Tongue (tissue), 3 donors: ENCODE measurements at places on chromosomes 5 and 9. TPM values are rescaled to one million over a fixed set of nuclear protein-coding genes. Genes with fewer than 3 reads are reported as not detected.
A peak's percentile ranks its signal among the peaks of the same experiment; 100 is the strongest.

GRCh38 chr9:79939819-79940218 lies 368.1 kb downstream of the TLE4 start:
- peak; percentile 61 for DNase-seq

The DCTN4 gene
- 64.5 TPM for total RNA-seq

The PCDHA3 gene
- total RNA-seq, result 0.10 TPM

The STOM gene
- total RNA-seq, result 162 TPM

The GARIN3 gene
- not detected for total RNA-seq

The CDH18 gene
- 0.62 TPM for total RNA-seq
